ENCODE measurements at places on chromosomes 1 and 21. TPM values are rescaled to one million over a fixed set of nuclear protein-coding genes. Genes with fewer than 3 reads are reported as not detected.

The PROK1 gene
- total RNA-seq: not detected

The KRTAP26-1 gene
- total RNA-seq: not detected

The SRRM1 gene
- 42.2 TPM for total RNA-seq

The IL12RB2 gene
- not detected for total RNA-seq

The CFAP74 gene
- not detected for total RNA-seq

Data from smooth muscle cell of the umbilical artery (primary cell).